ENCODE measurements at places on chromosomes 11 and 22.

DNA sequence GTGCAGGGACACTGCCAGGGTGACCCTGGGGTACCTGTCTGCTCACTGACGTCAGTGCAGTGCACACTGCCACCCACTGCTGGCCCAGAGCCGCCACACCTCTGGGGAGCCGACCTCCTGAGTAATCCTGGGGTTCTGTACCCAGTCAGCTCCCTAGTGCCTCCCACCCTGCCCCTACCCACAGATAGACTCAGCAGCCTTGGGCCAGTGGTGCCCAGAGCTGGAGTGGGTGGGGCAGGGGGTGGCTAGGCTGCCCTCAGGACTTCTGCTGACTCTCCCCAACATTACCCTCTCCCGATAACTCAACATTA lies 5.8 kb downstream of the NRXN2 start:
- ATAC-seq: no peak

GRCh38 chr11:118338637-118339061 lies 3.9 kb downstream of the CD3D start:
- ATAC-seq: peak; percentile 74

- no peak for ATAC-seq
These were observed 4.5 kb downstream of the KCNA4 start for GRCh38 chr11:30012346-30012745.

GRCh38 chr11:116601814-116602636 lies 170.8 kb downstream of the BUD13 start:
- ATAC-seq: no peak

GRCh38 chr11:126307706-126308105 lies 3.8 kb downstream of the DCPS start:
- ATAC-seq: no peak

DNA sequence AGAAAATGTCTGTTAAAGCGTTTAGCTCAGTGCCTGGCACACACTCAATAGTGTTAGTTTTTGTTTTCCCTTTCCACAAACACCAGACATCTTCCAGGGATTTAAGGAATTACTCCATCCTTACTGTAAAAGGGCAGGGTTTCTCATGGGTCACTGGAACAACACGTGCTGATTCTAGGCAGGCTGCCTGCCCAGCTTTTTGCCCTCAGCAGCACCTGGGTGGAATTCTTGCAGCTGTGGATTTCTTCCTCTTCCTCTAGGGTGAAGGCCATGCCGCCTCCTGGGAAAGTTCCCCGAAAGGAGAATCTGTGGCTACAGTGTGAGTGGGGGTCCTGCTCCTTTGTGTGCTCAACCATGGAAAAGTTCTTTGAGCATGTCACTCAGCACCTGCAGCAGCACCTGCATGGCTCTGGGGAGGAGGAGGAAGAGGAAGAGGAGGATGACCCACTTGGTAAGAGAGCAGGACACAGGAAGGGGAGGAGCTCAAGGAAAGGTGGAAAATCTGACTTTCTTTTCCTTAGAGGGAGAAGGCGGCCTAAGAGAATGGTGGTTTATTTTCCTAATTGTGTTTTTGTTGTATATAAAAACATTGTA lies 5.4 kb downstream of the HINFP start:
- ATAC-seq: no peak

DNA sequence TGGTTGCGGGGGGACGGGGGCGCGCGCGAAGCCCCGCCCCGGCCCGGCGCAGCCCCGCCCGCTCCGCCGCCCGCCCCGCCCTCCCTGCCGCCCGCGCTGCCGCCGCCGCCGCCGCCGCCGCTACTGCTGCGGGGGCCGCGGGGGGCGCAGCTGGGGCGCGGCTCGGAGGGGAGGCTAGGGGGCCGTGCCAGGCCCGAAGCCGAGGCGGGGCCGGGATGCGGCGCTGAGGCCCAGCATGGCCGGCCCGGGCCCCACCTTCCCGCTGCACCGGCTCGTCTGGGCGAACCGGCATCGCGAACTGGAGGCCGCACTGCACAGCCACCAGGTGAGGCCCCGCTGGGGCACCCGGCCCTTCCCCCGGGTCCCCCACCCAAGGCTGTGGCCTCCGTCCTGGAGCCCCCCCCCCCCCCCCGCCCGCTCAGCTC lies at the start of gene ANKRD13D:
TSS of gene ANKRD13D (plus strand) at position 78 of the 425 bp plus-strand sequence. CDS start at position 236, 158 bp downstream.
- no peak for ATAC-seq

DNA sequence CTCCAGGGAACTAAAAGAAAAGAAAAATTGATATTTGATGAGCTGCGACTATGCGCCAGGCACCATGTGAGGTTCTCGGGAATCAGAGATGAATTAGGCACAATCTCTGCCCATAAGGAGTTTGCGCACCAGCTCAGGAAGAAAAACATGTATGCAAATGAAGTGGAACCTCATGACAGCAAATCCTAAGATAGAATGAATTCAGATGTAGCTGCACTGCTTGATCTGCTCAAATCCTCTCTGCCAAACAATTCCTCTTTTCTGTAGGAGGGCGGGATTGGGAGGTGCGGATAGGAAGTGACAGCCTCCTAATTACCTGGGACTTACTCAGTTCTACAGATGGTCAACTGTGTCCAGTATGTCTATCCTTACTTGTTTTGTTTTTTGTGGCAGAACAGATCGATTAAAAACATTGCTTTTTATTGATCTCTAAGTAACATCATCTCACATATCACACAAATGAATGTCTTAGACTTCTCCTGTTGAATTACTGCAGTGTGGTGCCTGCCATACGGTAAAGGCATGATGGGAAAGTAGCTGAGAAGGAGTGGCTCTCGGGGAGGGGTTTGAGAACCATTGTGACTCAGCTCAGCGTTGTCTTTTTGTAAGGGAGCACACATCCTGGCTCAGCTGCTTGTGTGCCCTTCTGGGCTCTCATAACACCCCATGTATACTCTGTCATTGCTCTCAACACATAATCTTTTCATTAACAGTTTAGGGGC lies 13.9 kb downstream of the CRTAM start:
- peak; percentile 9 for ATAC-seq

- ATAC-seq: no peak
These were observed 31.9 kb upstream of the IGLL5 start for GRCh38 chr22:22855617-22856308.

GRCh38 chr11:16997624-16998023 lies 16.6 kb downstream of the PLEKHA7 start:
- no peak for ATAC-seq

- ATAC-seq: no peak
These were observed 195.0 kb downstream of the KIF18A start for GRCh38 chr11:27912916-27913315.

DNA sequence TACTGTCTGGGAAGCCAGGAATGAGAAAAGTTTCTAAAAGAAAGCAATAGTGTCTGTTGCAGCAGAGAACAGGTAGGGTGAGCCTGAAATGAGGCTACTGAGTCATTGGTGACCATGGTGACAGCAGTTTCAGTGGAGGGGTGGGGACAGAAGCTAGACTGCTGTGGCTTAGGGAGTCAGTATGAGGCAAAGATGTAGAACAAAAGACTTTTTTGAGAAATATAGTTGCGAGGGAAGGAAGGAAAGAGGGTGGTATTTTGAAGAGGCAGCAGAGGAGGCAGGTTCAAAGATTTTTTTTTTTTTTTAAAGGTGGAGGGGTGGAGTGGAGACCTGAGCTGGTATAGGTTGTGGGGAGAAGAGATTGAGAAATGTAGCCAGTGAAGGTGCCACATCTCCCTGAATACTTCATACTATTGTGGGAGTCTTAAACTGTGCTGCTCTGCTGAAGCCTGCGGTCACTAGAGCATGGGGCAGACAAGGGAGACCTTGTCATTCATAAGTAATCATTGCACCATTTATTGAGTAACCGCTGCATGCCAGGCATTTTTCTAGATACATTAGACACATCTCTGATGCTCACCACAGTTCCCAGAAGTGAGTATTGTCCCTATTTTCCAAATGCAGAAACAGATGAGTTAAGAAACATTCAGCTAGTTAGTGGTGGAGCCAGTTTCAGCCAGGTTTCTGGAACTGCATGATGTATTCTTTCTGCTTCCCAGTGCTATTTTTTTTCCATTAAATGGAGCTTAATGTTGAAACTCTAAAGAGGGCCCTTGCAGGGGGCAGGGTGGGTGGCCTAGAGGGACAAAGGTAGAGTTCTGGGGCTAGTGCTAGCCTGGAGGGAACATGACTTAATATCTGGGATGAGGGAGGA lies 49.9 kb downstream of the STIM1 start:
- ATAC-seq: peak; percentile 99

- no peak for ATAC-seq
These were observed 98.5 kb downstream of the EHF start for GRCh38 chr11:34719303-34719848.

GRCh38 chr11:27413218-27413617 lies 50.2 kb upstream of the CCDC34 start:
- ATAC-seq: no peak

- no peak for ATAC-seq
These were observed 23.0 kb downstream of the ZFTA start for GRCh38 chr11:63745304-63746170.

DNA sequence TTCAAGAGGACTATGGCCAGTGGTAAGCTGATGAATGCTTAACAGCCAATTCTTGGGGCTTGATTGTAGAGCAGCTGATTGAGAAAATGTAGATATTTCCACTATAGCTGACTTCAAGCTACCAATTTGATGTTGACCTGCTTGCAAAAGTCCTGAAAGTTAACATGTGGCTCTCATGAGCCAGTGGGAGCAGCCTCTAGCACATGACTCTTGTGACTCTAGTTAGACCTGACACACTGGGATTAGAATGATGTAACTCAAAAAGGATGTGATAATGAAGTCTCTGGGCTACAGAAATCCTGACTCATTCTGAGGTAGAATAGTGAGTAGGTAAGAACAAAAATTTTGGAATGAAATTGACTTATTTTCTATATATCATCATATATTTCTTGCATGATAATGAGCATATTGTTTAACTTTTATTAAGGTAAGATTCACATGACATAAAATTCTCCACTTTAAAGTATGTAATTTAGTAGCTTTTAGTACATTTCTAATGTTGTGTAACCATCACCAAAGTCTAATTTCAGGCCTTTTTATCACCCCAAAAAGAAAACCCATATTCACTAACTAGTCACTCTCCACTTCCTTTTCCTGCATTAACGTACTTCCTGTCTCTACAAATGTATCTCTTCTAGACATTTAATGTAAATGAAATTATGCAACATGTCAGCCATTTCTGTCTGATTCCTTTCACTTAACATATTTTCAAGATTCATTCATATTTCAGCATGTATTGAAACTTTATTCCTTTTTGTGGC lies 16.1 kb upstream of the OR52H1 start:
- no peak for ATAC-seq

GRCh38 chr22:35410663-35411034 lies 10.7 kb downstream of the MCM5 start:
- no peak for ATAC-seq

DNA sequence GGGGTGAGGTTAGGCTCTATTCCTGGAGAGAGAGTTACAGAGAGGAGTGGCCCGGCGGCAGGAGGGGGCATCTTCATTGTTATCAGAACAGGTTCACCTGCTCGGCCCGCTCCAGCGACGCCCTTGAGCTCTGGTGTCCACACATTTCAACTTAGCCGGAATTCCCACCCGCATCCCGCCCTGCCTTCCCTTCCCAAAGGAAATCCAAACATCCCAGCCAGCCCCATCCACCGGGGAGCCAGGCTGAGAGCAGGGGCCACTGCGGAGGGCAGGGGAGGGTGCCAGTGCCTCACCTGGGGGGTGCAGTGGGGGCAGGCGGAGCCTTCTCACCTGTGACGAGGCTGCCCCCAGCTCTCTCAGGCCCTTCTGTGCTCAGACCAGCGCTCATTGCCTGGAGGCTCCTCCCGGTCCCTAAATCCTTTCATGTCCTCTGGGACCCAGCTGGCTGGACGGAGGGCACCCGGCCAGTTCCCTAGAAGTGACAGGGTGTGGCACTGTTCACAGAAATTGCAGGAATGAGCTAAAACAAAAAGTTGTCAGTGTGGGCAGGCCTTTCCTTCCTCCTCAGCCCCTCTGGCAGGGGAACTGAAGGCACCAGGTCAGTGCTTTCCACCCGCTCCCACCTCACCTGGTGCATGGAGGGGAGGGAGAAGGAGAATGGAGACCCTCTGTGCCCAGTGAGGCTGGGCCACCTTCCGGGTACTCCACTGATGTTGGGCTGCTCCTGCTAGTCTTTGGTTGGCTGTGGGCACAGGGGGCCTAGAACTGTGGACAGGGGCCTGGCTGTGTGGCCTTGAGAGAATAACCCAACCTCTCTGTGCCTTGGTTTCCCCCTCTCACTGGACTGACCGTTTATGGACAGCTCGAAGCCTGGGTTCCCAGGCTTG lies 2.2 kb upstream of the MRGPRG start:
- no peak for ATAC-seq

GRCh38 chr11:122234257-122234656 lies 118.2 kb upstream of the BLID start:
- no peak for ATAC-seq

DNA sequence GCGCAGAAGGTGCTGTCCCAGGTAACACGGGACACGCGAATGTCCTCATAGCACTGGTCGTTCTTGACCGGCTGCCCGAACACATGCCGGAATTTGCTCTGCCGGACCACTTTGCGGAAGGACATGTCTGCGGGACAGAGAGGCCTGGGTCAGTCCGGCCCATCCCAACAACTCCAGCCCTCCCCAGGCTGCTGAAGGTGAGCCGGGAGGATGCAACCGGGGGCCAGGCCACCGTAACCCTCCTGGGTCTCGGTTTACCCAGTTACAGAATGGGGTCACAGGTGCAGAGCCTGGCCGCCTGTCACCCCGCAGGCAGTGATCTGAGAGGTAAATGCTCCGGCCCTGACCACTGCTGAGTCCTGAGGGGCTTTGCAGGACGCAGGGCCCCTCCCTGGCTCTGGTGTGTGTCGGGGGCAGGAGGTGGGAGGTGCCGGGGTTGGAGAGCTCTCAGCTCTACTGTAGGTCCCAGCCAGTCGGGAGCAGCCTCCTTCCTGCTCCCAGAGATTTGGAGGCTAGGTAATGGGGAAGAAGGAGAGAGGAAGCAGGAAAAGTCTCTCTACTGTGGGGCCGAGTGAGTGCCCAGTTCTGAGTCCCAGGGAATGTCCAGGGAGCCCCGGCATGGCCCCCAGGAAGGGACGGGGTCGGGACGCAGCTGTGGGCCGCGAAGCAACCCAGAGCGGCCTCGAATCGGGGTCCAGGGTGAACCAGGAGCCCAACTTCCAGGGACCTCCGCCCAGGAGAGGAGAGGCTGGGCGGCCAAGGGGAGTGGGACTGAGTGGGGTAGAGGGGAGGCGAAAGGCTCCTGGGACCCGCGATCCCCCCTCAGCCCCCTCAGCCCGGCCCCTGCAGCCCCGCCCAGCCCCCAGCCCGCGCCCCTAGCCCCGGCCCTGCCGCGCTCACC lies 522 bp downstream of the CORO1B start:
- ATAC-seq: no peak

GRCh38 chr11:28879869-28880268 lies 771.7 kb downstream of the METTL15 start:
- ATAC-seq: no peak
